ENCODE measurements at places on chromosomes 11 and 22. TPM values are rescaled to one million over a fixed set of nuclear protein-coding genes. Genes with fewer than 3 reads are reported as not detected.

The RIBC2 gene
- polyA plus RNA-seq: 3.2 TPM

The KRTAP5-1 gene
- 0.39 TPM for polyA plus RNA-seq

DNA sequence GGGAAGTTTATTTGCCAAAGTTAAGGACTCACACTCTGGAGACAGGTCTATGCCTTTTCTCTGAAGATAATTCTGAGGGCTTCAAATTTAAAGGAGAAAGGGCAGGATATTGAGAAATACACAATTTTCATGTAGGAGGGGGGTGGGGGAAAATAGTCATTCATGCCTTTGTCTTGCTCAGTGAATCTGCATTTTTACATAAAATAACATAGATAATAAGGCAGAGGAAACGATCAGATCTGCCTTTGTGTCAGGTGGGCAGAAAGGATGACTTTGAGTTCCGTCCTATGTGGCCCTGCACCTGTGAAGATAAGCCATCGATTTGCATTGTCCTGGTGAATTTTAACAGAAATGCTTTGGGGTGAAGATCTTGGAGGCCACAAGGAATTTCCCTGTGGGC, 76.8 kb downstream of the SC5D start:
- peaks cover 4% of the 10 kb centered on the region for H3K4me1 ChIP-seq
- DNase-seq: no peak
- H3K27ac ChIP-seq: no peak overlapping the region
- no peaks in the 10 kb centered on the region for H3K27me3 ChIP-seq
- no peaks in the 10 kb centered on the region for H3K36me3 ChIP-seq

DNA sequence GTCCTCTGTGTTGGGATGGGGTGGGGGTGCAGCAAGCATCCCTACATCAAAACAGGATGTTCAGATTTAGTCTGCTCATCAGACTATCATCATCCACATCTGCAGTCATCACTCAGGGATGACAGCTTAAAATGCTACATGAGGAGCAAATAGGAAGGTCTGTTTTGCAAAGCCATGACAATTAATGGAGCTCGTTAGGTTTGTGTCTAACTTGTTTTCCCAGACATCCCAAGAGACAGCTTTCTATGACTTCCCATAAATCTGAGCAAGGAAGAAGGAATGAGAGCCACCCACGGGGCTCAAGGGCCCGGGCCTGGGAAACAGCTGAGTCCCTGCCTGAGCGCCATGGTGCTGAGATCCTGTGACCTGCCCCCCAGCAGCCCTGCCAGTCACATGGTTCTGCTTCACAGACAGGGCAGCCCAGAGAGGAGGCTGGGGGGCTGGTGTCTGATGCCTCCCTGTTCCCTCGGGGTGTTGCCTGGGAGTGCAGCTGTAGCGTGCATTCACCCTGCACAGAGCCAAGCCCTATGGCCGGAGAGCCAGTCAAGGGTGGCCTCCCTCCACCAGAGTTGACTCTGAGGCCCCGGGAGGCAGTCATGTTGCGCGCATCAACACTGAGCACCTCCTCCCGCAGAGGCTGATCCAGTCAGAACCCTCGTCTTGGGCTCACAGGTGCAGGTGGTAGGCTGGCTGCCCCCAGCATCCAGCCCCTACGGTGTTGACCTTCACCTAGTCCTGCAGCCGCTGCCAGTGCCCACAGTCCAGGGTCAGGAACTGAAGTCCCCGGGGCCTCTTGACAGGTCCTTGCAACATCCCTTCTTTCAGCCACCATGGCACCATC, 12.1 kb downstream of the DERL3 start:
- no peaks in the 10 kb centered on the region for H3K27me3 ChIP-seq
- peaks cover 80% of the 10 kb centered on the region for H3K36me3 ChIP-seq

DNA sequence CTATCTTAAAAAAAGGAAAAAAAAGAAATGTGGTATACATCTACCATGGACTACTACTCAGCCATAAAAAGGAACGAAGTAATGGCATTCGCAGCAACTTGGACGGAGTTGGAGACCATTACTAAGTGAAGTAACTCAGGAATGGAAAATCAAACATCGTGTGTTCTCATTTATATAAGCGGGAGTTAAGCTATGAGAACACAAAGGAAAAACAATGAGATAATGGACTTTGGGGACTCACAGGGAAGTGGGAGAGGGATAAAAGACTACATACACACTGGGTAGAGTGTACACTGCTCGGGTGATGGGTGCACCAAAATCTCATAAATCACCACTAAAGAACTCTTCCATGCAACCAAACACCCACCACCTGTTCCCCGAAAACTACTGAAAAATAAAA, 11.8 kb downstream of the RAB6A start:
- no peaks in the 10 kb centered on the region for H3K36me3 ChIP-seq
- DNase-seq: no peak
- no peak overlapping the region for H3K27ac ChIP-seq
- H3K27me3 ChIP-seq: no peaks in the 10 kb centered on the region
- H3K4me1 ChIP-seq: peaks cover 4% of the 10 kb centered on the region
- no peak overlapping the region for H3K4me3 ChIP-seq

DNA sequence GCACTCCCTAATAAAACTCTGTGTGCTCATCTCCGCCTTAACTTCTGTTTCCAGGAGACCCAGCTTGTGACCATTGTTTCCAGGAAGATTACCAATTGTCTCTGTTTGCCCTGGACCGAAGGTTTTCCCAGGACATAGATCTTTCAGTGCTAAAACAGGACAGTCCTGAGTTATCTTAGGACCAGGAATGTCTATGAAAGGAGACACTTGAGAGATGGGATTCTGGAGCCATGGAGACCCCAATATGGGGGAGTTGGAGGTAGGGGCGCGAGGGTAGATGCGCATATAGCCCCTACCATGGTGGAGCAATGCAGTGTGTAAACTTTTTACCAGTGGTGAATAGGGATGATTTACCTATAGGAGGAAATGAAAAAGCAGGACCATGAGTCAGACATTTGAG, 10.2 kb upstream of the PRAME start:
- no peaks in the 10 kb centered on the region for H3K4me1 ChIP-seq
- peaks cover 12% of the 10 kb centered on the region for H3K27me3 ChIP-seq
- no peak overlapping the region for H3K4me3 ChIP-seq
- no peak for DNase-seq
- H3K36me3 ChIP-seq: no peaks in the 10 kb centered on the region
- no peak overlapping the region for H3K27ac ChIP-seq

DNA sequence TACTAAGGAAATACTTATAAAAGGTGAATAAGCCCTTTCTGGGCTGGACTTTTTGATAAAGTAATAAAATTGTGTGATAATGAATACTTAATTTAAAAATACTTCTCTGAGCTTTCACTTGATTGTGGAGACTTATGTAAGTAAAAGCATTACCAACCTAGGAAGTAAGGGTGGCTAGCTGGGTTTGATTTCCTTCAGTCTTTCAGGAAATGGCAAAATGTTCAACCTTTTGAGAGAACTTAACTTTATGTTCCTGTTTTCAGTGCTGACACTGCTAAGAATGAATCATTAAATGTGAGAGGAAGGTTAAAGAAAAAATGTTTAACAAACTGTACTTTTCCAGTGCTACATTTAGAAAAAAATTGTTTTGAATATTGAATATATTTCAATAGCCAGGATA, 900.3 kb downstream of the METTL15 start:
- H3K4me1 ChIP-seq: no peaks in the 10 kb centered on the region
- H3K27me3 ChIP-seq: no peaks in the 10 kb centered on the region
- no peak overlapping the region for H3K4me3 ChIP-seq
- DNase-seq: no peak

All from muscle of leg (tissue), 16 donors.